ENCODE measurements at places on chromosomes 5 and 9.

- peak; percentile 84 for DNase-seq
Observed at GRCh38 chr5:79235634-79236361, at the start of gene JMY. JMY (plus strand) TSS chr5:79236131; CDS start chr5:79236651, 520 bp downstream.

GRCh38 chr9:95459178-95459577 lies 57.6 kb downstream of the PTCH1 start:
- DNase-seq, result peak; percentile 46

DNA sequence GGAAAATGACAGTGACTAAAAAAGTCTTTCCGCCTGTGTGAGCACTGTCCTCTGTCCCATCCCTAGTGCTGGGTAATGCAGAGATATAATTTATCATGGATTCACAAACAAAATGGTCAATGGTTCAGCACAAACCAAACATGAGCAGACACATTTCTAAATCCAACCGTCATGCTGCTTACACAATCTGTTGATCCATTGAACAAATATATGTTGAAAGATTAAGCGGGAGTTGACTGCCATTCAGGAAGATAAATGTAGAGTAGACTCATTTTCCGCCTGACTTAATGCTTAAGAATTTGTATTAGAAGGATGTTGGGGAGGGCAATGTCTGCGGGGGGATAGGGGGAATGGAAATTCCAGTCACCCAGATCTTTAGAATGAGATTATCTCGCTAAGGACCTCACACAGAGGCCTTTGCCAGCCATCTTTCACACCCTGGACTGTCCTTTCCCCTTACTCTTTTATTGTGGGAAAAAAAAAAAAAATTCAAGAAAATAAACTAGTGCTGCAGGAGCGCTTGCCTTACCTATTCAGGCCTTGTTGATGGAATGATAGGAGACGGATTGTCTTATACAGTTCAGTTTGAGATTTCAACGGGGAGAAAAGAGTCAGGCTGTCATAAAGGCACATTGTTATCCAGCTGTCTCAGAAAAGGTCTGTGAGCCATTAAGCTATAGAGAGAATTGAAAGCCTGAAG lies 153.7 kb downstream of the TLE1 start:
- no peak for DNase-seq

DNA sequence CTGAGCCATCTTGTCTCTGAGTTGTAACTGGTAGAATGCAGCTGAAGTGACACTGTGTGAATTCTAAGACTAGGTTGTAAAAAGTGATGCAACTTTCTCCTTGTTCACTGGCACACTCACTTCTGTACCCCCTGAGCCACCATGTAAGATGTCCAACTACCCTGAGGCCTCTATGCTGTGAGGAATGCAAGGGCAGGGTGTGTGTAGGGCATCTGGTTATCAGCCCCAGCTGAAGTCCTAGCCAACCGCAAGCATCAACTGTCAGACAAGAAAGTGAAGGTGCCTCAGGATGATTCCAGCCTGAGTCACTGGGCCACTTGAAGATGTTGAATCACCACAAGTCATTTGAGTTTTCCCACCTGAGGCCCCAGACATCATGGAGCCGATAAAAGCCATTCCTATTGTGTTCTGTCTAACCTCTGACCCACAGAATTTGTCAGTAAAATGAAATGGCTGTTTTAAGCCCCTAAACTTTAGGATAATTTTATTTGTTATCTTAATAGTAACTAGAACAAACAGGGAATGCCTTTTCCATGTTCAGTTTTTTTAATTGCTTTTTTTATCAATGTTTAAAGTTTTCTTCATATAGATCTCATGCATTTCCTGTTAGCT lies 18.7 kb upstream of the RHOBTB3 start:
- no peak for DNase-seq

GRCh38 chr9:111001526-111001925 lies 36.7 kb downstream of the LPAR1 start:
- DNase-seq, result no peak

DNA sequence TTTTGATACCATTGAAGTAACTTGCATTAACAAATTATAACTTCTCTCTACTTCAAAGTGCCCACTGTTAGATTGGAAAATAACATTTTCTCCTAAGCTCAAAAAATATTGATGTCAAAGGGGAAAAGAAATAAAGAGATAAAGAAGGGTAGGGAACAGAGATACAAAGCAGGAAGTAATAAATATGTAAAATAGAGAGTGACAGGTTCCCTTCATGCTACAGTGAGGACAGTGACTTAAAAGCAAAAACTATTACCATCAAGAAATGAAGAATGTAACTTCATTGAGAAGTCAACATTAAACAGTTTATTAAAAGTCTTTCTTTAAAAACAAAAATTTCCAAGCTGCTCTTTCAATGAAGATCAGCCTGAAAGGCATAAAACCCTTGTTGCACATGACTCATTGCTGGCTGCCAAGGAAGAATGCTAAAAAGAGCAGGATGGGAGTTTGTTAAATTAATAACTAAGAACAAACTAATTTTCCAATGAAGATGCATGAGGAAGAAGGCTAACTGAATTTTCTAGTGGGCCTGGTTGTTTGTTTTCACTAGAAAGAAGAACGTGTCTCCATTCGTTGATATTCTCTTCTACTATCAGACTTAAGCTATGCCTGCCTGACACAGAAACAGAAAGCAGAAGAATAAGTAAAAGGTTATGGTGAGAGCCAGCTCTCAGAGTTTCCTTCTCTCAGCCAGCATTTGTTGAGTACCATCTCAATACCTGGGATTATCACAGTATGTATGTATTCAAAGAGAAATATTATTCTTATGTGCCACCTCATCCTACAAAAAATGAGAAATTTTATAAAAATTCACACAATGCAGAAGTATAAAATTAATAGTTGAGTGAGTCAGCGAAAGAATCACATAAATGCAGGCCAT lies 197.8 kb upstream of the NREP start:
- no peak for DNase-seq

DNA sequence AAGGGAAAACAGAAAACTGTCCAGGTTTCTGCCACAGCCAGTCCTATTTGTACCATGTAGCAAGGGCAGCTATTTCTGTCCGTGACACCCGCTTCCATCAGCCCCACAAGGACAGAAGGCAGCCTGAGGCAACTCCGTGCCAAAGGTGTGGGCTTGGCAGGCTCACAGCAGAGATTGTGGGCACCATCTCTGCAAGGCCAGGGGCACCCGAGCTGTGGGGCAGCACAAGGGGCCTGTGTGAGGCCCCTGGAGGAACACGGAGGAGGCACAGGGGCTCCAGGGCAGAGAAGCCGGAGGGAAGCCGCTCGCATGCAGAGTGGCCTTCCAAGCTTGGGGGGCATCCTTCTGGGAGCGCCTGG lies 43.5 kb downstream of the COL23A1 start:
- no peak for DNase-seq

DNA sequence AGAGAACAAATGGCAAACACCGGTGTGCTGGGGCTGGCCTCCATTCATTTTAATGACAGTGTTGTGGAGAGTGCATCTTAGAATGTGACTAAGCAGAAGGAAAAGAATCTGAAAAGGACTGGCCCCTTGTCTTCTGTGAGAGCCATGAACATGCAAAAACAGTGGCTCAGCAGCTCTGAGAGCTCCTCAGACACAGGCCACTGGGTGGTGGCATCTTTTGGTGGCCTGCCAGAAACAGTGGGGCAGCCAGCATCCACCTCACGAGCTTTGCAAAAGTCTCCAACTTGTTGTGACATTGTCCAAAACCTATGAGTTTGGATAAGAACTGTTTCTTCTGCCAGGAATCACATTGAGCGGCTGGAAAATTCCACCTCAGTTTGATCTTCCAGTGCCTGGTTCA lies 233.4 kb downstream of the NR3C1 start:
- DNase-seq, result no peak

DNA sequence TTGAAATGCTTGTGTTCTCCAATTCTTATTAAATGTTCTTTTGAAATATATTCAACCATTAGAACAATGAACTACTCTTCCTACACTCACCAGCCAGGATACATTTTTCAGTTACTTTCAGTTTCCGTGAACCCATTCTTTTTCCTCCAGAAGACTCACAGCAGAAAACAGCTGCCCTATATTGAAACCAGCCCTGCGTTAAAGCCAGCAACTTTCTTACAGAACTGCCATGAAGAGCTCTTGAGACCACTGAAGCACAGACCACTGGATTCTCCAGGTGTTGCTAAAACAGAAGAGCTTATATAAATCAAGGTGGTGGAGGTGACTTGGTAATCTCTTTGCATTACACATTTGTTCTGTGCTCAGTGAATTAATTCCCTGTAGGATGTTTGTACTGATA lies 365.9 kb upstream of the C9orf72 start:
- DNase-seq, result no peak

GRCh38 chr9:121658591-121658990 lies 7.2 kb downstream of the DAB2IP start:
- no peak for DNase-seq

DNA sequence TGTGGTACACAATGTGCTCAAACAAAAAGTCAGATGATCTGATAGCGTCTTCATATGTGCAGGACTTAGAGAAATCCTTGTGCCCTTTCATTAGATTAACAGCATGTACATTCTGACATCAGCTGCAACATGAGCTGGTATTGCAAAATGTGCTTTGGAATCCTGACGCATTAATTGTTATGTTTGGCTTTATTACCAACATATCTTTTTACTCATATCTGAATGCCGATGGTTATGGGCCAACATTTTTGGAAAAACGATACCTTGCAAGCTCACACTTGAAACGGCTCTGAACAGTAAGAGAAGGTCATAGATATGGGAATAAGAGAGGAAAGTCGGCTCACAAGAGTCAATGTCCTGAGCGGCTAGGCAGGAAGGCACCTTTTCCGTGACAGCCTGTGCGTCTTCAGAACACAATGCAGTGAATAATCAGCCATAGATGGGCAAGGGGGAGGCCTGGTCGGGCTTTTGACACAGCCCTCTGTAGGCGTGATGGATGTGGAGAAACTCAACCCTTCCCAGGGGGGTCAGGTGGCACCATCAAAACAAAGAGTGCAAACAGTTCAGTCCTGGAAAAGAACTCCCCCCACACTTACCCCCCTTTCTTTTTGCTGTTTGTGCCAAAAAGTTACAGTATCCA lies 36.4 kb upstream of the GAS1 start:
- DNase-seq, result no peak

DNA sequence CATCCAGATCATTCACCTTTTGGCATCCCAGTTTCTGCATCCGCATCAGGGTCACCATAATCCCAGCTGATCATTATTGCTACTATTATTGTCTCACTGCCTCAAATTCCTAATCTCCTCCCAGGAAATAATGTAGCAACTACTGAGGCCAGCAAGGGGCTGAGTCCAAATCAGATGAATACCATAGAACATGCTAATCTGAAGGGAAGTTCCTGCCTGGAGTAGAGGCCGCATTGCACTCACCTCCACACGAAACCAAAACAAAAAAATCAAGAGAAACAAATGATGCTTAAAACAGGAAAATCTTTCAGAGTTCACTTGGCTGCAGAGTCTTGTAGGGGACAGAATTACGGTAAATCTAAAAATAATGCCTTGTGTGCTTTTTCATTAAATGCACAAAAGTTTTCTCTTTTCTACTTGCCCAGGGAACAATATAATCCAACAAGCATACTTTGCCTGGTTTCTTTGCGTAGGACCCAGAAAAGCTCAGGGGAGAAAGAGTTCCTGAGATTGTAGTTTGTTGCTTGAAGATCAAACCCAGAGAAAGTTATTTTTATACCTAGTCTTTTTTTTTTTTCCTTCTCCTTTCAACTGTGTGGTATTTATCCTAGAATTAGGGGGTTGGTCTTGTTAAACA lies 87.7 kb upstream of the KLF4 start:
- DNase-seq, result no peak
